ENCODE measurements at places on chromosomes 2 and 18.

DNA sequence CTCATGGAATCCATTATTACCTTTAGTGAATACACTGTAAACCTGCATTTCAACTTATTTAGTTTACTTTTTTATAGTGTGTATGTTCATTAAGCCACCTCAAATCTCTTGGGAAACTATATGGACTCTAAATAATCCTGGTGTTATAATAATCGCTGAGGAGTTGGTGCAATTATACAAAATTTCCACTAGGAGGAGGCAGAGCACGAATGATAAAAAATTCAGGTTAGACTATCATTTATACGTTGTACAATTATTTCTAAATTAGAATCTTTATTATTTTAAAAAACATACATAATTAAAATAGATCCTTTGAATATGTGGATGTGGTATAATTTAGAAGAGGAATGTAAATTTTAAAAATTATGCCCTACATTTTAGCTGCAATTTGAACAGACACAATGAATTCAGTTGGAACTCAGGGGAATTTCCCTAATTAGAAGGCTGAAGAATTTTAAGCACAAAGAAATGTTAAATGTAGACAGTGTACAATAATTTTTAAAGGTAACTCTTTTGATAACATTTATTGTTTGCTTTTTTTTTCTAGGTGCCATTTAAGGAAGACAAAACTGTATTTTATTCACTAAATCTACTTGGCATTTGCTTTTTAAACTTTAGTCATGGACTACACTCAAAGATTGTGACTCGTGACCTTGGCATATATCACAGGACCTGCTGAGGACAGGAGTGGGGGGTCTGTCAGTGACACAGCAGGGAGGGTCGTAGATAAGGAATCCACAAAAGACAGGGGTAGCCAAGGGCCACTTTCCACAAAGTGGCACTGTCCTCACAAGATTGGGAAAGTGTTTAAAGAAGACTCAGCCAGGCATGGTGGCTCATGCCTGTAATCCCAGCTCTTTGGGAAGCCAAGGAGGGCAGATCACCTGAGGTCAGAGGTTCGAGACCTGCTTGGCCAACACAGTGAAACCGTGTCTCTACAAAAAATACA lies 45.5 kb downstream of the RAB12 start:
- DNase-seq: no peak

GRCh38 chr2:215693193-215693998 lies 257.5 kb upstream of the FN1 start:
- no peak for DNase-seq

DNA sequence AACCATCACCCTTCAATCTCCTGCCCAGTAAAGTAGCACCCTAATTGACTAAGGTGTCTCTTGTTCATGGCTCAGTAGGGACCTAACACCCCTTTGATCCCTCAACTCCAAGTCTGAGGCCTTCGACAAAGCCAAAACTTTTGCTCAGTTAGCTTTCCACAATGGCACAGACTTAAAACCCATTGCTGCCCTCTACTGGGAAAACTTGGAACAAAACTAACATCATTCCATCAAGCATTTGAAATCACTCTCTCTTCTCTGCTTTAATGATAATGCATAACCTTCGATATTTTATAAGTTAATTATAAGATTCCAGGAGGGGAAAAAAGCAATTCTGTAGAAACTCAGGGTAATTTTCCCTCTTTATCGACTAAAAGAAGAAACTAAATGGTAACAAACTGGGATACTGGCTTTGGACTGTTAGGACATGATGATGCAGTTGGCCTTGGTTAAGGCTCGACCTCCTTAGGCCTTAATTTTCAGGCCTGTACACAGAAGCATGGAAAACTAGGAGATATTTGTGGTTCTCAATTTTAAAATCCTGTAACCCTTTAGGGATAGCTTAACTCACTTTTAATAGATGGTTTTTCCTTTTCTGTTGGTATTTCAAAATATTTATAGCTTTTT lies 127.8 kb downstream of the STK39 start:
- DNase-seq: no peak

DNA sequence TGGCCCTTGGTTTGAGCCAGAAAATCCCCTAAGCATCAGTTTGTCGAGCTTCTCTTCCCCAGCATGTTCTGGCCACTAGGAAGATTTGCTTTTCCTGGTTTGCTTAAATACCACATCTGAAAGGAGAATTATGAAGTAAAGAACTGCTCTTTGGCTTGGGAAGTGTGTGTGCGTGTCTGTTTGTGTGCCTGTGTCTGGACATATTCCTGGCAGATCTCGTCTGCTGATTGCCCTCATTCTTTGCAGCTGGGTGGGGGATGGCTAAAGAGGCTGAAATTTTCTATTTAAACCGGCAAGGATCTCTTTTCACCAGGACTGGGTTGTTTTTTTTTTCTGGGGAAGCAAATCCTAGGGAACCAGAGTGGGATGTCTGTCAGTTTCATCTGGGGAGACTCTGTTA lies 57.3 kb upstream of the MBOAT2 start:
- no peak for DNase-seq

- no peak for DNase-seq
Observed at GRCh38 chr2:37639631-37640030, 31.8 kb downstream of the CDC42EP3 start.

GRCh38 chr2:123518367-123518766 lies 506.7 kb upstream of the CNTNAP5 start:
- DNase-seq: no peak

DNA sequence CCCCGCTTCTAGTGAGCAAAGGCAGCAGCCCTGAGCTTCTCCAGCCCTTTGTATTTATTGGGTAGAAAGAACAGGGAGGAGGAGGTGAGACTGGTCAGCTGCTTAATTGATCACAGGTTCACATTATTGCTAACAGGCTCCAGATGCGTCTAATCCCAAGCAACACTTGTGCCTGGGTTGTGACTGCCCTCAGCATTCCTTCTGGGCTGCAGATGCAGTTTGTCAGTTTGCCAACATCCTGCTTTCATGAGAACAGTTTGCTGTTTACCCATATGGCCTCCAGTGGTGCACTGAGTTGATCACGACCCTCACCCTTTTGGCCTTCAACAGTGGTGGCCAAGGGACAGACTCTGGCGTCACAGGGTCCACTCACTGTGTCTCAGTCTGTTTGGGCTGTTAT lies 159.5 kb upstream of the ZNF516 start:
- DNase-seq: no peak

GRCh38 chr18:57077786-57078552 lies 68.9 kb upstream of the BOD1L2 start:
- DNase-seq: no peak

GRCh38 chr18:7414459-7414858 lies 152.7 kb upstream of the PTPRM start:
- DNase-seq: no peak

- DNase-seq: no peak
Observed at GRCh38 chr2:149686136-149687051, 98.8 kb upstream of the MMADHC start.

GRCh38 chr2:240780023-240780700 lies 39.9 kb downstream of the KIF1A start:
- no peak for DNase-seq

GRCh38 chr2:172955587-172955986 lies 120.1 kb upstream of the MAP3K20 start:
- no peak for DNase-seq

DNA sequence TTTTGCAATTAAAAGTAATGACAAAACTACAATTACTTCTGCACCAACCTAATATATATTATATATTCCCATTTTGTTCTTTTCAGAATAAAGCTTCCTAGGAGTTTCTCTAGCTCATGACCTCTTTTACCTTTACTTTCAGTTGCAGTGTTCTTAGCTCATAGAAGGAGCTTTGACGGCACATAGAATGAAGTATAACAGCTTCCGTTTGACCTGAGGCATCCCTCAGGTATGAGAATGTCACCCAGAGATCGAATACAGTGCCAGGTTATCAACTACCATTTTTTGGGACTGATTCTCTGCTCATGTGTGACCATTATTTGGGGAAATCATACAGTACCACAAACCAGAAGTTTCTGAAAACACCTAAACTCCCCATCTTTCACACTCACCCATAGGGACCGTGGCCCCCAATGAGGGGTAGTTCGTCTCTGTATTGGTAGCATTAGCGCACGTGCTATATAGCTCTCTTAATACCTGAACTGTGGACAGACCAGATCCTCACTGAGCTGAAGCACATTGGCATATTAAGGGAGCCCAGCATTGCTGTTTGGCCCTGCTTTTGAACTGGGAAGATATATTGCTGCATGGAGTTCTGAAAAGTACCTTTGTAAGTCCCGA lies 123.0 kb downstream of the SPTBN1 start:
- no peak for DNase-seq

- DNase-seq: no peak
Observed at GRCh38 chr2:133296401-133296800, 271.9 kb downstream of the NCKAP5 start.

DNA sequence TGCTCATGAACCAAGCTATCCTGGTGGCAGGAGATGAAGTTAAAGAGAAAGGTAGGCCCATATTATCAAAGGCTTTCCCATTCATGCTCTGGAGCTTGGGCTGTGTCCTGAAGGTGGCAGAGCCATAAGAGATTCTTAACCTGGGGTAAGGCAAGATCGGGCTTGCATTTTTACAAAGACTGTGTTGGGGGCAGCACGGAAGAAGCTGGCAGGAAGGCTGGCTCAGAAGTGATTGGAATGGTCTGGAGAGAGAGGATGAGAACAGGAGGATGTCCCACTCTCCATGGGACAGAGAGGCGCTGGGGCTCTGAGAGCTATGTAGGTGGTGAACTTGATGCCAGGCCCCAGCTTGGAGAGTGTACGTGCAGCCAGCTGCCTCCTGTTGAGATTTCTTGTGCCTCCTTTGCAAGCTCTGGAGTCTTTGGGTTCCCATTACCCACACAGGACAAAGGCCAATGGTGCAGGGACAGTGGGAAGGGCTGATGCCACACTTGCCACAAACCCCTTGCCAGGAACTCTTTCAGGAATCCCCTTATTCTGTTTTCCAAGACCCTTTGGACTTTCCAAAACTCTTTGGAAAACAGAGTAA lies 40.6 kb upstream of the FZD5 start:
- no peak for DNase-seq

DNA sequence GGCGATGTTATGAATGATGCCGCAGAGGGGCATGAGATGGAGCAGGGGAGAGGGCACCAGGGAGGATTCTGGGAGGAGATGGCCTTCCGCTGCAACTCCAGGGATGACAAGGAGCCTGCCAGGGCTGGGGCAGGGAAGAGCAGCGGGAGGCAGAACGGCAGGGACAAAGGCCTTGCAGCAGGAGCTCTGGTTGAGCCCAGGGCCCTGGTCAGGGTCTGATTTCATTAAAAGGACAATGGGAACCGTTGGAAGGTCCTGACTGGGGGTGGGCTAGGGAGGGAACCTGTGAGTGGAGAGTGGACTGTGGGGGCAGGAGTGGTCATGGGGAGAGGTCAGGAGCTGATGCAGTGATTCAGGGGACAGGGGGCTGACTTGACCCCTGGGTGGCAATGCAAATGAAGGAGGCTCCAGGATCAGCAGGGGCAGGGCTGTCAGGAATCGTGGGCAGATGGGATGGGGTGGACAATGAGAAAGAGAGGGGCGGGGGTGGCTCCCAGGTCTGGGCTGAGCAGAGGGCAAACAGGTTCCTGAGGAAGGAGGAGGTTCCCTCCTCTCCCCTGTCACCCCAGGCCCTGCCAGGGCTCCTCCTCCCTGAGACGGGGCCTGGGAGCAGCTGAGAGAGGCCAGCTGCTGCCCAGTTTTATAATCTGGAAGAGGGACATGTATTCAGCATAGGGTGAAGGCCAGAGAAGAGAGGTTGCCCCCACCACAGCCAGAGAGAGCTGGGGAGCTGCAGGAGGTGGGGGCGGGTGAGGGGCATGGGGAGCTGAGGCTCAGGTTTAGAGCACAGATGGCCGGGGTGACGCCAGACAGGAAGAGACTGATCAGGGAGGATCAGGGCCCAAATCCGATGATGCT lies 7.3 kb upstream of the DUSP2 start:
- no peak for DNase-seq
